HuH-7 (cell line): ENCODE measurements at places on chromosomes 7 and 10.

- DNase-seq = no peak
These were observed 143.0 kb downstream of the PRPF18 start for GRCh38 chr10:13729586-13730305.

DNA sequence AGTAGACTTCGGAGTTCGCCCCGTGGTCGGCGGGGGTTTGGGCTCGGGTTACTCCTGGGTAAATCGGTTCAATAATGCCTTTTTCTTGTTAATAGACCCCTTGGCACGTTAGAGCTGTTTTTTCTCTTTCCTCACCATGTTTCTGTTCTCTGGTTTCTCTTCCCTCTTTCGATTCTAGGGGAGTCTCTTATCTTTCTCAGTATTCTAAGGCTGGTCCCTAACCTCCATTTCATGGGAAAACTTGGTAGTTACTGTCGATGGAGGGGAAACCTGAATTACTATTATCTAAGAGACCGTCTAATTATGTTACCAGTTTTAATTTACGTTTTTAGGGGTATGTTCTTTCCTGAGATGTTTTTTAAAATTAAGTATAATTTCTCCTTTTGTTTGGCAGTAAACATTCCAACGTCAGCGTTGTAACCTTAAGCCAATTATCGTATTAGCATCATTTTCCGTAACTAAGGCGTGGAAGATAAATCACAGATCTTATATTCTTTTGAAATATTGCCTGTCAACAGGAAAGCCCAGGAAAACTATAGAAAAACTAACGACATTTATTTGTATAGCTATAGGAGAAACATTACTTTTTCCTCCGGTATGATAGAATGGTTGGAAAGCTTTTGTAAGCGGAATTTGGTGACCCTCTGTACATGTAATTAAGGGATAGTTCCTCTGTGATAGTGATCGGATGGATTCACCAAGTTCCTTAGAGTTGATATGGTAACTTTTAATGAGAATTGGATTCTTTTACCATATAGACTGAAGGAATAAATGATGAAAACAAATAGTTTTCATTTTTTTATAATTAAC, 847 bp downstream of the BTAF1 start:
- no peak for DNase-seq

- no peak for DNase-seq
These were observed 105.4 kb upstream of the RHOBTB1 start for GRCh38 chr10:61049386-61049785.

DNA sequence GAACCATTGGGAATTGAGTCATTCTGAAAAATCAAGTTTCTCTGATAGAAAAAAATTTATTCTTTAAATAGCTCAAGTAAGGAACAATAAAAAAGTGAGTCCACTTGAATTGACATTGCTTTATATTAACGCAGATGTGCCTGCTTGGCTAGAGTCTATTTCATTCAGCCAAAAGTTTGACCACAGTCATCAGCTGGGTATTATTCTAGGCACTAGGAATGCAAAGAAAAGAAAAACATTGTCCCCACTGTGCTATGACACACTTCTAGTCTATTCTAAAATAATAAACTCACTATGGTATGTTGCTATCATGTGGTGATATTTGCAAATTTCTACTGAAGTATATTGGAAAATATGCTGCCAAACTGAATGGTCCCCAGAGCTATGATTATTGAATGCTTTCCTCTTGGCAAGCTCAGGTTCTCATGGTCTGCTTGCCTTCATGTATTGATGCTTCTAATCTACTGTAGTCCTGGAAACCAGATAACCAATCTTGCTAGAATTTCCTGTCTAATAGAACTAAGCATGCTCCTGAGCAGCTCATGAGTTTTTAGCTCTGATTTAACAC, 8.3 kb downstream of the SFRP4 start:
- DNase-seq = no peak

- no peak for DNase-seq
These were observed 159.5 kb upstream of the ETV1 start for GRCh38 chr7:14148974-14149373.

DNA sequence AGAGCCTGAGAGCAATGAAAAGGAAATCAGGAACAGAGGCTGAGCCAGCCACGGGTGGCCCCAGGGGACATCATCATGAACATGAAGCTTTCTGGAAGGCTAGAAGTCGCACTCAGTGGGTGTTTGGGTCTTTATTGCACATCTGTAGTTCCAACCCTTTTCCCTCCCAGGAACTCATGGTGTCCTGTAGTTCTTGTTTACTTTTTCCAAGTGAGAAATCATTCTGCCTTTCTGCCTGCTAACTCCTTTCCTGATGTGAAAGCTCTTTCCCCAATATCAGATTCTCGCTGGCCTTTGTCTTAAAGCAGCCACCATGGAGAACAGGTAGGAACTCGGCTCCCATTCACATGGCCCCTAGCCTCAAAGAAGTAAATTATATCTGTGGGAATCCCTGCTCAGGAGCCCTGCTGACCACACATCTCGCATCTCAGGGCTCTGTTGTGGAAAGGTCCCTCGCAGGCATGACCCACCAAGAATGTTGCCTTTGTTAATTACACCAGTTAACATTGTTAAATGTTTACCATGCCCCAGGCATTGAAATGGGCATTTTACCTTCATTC, 542.7 kb downstream of the TNS3 start:
- no peak for DNase-seq

GRCh38 chr7:131538813-131539179, 17.6 kb downstream of the PODXL start:
- DNase-seq = no peak

- no peak for DNase-seq
These were observed 50.9 kb downstream of the CALML3 start for GRCh38 chr10:5575482-5576153.

DNA sequence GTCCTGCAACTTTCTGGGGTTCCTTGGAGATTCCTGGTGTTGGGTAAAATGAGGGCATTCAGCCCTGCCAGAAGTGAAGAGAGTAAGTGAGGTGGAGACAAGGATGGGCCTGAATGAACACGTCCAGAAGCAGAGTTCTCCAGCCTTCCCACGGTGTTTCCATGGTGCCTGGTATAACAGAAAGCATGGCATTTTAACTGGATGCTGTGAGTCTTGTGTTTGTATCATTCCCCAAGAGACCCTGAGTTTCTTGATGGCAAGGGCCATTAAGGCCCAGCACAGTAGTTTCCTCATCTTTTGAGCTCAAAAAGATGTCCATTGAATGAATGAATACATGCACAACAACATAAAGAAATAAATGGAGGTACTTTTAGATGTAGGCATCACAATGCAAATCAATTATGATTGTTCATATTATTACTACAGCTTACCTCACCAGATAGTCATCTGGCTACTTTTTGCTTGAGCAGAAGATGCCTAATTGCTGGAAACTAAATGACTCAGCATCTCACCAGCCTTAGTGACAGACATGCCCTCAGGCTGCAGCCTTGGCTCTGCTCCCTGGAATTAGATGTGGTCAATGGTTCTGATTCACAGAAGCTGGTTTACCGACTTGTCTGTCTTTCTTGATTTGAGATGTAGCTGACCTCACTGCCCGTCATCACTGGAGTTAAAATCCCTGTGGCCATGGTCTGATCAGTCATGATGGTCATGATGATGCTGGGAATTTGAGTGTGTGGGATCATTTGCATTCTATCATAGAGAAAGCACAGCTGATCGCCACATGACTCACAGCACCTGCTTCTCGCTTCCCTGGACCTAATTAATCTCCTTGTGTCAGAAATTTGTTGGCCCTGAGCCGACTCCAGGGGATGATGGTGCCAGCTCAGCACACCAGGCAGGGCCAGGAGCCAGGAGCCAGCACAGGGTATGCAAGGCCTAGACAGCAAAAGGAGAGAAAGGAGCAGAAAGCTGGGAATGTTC, 83.9 kb downstream of the CXCL12 start:
- no peak for DNase-seq

DNA sequence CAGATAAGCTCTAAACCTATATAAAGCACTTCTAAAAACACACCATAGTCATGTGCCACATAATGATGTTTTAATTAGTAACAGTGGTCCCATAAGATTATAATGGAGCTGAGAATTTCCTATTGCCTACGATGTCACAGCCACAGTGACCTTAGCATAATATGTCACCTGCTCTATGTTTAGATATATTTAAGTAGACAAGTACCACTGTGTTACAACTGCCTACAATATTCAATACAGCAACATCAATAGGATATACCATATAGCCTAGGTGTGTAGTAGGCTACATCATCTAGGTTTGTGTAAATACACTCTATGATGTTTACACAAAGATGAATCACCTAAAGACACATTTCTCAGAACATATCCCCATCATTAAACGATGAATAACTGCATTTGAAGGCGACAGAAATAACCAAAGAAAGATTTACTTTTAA, 24.5 kb downstream of the GPR22 start:
- no peak for DNase-seq

DNA sequence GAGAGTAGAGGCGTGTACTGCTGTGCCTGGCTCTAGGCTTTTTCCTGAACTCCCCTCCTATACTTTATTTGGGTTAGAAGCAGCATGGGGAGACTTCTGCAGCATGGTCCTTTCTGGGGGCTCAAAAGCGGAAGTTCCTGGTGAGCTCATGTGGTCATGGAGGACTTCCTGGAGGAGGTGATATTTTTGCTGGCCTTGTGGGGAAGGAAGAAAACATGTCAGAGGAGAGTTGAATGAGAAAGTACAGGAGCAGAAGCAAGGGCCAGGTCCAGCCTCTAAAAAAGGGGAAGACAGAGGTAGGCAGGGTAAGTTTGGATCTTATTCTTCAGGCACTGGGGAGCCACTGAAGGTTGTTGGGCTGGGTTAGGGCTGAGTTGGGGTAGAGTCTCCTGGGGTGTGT, 45.5 kb downstream of the CASTOR2 start:
- DNase-seq = no peak

- no peak for DNase-seq
These were observed 303.9 kb downstream of the FZD1 start for GRCh38 chr7:91568138-91568537.

- no peak for DNase-seq
These were observed 302.7 kb downstream of the ZEB1 start for GRCh38 chr10:31621733-31622132.

DNA sequence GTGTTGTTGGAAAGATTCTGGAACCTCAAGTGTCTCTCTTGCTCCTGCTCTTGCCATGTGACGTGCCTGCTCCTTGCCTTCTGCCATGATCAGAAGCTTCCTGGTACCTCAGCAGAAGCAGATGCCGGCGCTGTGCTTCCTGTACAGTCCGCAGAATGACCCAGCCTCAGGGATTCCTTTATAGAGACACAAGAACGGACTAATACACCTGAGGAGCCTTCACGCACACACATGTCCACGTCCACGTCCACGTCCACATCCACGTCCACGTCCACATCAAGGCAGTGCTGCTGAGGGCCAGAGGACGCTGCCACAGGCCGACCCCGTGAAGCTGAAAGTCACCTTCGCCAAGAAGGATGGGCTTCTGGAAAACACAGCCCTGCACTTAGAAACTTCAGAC, 190.1 kb downstream of the MAD1L1 start:
- DNase-seq = no peak

DNA sequence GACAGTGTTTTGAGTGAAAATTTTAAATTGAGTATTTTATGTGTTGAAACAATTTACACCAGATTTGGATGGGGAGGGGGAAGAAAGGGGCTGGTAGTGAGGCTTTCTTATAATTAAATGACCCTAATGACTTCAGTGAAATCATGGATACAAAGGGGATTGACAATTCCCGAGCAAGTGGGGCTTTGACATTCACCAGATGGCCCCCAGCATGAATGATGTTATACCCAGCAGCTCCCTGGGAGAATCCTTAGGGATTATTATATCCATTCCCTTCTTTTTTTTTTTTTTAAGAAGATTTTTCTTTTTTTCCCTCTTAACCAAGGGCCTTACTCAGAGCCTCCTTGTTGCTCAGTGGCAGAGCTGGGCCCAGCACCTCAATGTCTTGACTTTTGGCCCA, 17.9 kb downstream of the PLPP4 start:
- no peak for DNase-seq

DNA sequence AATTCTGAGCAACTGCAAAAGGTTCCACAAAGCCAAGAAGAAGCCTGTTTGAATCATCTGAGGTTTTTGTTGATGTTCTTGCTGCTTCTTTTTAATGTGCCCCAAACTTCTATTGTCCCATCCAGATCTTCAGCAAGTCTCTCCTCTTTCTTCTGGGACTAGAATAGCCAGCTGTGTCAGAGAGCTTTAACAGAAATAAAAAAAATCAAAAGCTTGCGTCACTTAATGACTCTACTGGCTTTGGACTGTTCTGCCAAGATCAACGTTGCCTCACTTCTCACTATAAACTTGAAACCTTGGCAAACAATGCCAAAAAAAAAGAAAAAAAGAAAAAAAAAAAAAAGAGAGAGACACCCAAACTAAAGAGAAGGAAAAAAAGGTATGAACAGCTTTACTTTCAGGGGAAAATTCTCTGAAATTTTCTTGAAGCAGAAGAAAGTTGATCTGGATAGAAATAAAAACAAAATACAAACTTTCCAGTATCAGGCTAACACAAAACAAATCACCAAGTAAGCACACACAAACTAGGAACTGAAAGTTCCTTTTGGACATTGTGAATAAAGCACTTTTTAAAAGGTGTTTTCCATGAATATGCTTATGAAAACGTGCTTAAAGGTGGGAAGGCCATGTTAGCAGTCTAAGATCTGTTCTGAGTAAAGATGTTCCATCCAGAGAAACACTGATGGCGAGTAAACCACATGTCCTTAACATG, 14.8 kb downstream of the USP54 start:
- DNase-seq = peak; percentile 4

GRCh38 chr10:63412304-63412703, 53.5 kb downstream of the JMJD1C start:
- DNase-seq = no peak

- no peak for DNase-seq
These were observed 65.8 kb downstream of the MINDY4 start for GRCh38 chr7:30836991-30837390.

DNA sequence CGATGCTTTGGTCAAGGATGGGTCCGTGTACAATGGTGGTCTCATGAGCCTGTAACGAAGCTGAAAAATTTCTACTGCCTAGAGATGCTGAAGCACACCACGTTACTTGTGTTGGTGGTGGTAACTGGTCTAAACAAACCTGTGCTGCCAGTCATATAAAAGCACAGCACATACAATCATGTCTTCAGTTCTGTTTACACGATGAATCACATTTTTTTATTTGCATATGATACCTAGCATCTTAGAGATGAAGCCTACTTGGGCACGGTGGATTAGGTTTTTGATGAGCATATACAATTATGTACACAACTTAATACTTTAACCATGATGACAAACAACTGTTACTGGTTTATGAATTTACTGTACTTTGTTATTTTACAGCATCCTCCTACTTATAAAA, 201.0 kb downstream of the ZMYND11 start:
- no peak for DNase-seq

DNA sequence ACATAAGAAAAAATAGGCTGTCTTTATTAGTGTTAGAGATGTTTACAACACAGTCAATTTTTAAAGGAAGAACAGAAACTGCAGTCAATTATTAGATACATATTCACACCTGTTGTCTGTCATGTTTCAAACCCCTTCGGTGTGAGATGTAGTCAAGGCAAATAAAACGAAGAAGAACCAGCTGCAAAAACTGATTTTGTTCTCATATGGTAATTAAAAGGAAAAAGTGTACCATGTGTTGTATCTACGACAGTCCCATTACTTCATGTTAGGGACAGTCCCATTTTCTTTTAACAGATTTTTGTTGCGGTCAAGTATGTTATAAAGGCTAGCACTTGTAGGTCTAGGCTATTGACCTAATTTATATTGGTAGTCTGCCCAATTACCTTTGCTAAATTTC, 149.4 kb downstream of the LRRN3 start:
- no peak for DNase-seq

GRCh38 chr7:157005456-157006204, 4.8 kb downstream of the MNX1 start:
- no peak for DNase-seq
